ENCODE measurements at places on chromosomes 13 and 19. TPM values are rescaled to one million over a fixed set of nuclear protein-coding genes. Genes with fewer than 3 reads are reported as not detected.
A peak's percentile ranks its signal among the peaks of the same experiment; 100 is the strongest.

ATF5 gene
- 37.0 TPM for total RNA-seq

ZNF582 gene
- 3.7 TPM for total RNA-seq

FBXO27 gene
- 8.5 TPM for total RNA-seq

DNA sequence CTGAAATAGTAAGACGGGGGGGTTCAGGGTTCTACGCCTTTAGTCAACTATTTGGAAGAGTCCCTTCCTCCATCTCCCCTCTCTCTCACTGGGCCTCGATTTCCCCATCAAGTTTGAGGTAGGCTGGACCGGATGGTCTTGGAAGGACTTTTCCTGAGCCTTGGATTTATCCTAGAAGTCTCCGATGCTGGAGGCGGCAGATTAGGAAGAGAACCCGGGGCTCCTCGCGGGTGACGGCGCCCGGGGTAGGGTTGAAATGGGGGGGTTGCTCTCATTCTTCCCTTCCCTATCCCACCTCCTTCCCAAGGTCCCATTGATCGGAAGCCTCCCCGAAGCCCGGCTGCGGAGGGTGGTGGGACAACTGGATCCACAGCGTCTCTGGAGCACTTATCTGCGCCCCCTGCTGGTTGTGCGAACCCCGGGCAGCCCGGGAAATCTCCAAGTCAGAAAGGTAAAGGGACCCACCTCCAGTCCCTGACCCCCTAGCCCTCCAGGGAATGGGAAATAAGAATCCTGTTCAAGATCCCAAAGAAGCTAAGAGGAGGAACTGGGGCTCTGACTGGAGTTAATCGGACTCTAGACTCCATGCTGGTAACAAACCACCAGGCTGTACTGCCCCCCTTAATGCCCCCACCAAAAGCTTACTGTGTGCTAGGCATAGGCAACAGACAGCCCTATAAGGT lies 781 bp downstream of the QPCTL start:
- DNase-seq = peak; percentile 95

DNA sequence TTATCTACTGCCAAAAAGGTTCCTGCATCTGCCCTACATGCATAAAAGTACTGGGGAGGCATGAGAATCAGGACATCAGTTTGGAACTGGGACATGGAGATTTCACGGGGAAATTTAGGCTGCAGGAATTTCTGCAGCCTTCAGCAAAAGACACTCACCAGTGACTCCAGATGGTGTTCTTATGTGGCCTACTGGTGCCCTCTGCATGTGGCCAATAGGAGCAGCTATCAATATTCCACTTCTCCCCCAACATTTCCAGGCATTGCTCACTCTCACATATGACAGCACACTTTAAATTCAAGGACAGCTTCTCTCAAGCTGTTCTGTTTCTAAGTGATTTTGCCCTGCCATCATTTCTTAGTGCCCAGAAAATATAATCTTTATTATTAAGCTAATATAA lies 570.5 kb upstream of the ARGLU1 start:
- no peak for DNase-seq

DNA sequence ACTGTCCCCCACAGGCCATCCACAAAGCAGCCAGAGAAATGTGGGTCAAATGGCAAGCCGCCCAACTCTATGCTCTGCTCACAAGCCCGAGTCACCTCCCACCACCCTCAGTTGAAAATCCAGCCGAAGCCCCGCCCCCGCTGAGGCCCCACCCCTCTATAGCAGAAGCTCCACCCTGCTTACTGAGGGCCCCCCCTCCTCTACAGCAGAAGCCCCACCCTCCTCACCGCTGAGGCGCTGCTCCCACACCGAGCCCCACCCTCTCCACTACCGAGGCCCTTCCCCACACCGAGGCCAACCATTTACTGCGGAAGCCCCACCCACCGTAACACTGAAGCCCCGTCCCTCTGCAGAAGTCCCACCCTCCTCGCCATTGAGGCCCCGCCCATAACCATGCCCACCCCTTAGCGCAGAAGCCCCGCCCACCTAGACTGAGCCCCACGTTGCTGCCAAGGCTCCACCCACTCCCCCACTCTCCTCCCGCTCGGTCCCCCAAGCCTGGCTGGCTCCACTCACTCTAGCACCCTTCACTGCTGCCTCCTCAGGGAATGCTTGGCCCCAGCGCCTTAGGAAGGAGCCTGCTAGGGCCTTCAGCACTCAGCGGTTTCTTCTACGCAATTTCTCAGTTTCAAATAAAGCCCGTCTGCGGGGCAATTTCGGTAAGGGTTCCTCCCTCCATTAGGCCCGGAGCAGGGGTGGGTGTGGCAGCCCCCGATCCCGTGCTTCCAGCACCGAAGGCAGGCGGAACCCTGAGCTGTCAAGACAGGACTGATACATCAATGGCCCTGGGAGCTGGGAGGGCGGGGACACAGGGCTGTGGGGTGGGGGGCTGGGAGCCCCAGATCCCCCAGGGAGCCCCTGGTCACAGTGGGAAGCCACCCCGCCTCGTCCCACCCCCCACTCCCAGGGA lies 9.0 kb upstream of the MYDGF start:
- DNase-seq = no peak

GRCh38 chr13:109500146-109500773 lies 286.1 kb downstream of the IRS2 start:
- no peak for DNase-seq

DNA sequence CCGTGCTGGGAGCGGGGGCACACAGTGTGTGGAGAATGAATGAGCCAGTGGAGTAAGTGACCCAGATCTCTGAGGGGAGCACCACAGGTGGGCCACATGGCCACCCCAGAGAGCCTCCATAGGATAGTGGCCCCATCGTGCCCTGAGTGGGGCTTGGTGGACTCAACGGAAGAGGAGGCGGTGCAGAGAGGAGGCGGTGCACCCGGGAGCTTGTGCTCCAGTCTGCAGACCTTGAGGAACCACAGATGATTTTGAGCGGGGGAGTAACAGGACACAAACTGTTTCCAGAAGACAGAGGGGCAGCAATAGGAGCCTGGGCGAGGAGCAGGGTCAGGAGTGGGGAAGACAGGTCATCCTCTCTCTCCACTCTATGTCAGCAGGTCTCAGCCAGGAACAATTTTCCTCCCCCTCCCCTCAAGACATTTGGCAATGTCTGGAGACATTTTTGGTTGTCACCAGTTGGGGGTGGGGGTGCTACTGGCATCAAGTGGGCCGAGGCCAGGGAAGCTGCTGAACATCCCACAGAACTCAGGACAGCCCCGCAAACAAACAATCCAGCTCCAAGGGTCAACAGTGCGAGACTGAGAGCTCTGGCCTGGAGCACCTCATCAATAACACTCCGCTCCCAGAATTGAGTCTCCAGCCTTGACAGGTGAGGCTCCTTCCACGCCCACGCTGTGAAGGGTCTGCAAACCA lies 182.2 kb downstream of the USP12 start:
- DNase-seq = no peak

DNA sequence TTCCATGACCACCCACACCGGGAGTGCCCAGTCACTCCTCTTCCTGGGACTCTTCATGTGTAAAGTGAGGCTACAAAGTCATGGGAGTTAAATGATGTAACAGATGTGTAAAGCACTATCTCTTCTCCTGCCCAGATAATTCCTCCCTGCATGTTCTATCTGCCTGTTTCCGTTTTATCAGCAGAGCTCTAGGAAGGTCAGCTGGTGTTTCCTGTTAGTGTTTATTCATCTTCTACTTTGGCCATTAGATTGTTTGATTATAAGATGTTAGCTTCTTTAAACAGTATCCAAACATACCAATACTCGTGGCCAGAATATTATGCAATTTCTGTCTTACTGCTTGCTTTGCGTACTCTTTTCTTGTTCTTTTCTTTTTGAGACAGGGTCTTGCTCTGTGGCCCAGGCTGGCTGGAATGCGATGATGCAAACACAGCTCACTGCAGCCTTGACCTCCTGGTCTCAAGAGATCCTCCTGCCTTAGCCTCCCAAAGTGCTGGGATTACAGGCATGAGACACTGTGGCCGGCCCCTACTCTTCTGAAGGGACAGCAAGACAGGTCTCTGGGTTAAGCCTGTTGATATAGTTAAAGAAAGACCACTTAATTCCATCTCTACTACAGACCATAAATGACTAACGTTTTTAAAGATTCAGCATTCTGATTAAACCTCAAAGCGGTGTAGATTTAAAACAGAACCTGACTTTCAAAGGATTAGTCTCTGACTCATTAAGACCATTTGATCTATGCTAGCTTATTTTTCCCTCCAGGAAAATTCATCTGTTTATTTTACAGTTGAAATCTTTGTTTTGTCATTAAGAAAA lies 97.4 kb upstream of the AKAP11 start:
- DNase-seq = no peak

GRCh38 chr19:9958379-9958821 lies 22.1 kb upstream of the OLFM2 start:
- DNase-seq = no peak

GRCh38 chr13:56378566-56378965 lies 762.2 kb upstream of the PRR20A start:
- no peak for DNase-seq

DNA sequence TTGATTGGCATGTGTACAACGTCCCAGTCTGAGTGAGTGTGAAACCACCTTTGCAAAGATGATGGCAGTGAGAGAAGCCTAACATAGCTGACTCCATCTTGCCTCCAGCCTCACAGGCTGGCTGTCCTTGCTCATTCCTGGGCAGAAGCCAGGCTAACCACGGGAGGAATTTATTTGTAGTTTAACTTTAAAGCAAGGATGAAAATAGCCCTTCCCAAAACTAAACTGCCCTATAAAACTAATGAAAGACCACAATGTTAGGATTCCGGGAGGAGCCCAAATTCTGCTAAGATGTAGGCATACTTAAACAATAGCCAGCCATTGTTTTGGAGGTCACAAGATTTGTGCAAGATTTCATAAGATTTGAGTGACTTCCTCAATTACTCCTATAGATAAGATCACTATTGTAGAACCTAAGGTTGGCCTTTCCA lies 96.6 kb upstream of the LSM14A start:
- no peak for DNase-seq

GRCh38 chr13:59743195-59743594 lies 420.5 kb downstream of the DIAPH3 start:
- DNase-seq = no peak

Data from posterior vena cava (tissue), 2 donors.